Urinary bladder (tissue), 4 donors: ENCODE measurements at places on chromosomes 5 and 9.

- DNase-seq, result no peak
Observed at GRCh38 chr9:127451858-127452656, 747 bp downstream of the LRSAM1 start.

DNA sequence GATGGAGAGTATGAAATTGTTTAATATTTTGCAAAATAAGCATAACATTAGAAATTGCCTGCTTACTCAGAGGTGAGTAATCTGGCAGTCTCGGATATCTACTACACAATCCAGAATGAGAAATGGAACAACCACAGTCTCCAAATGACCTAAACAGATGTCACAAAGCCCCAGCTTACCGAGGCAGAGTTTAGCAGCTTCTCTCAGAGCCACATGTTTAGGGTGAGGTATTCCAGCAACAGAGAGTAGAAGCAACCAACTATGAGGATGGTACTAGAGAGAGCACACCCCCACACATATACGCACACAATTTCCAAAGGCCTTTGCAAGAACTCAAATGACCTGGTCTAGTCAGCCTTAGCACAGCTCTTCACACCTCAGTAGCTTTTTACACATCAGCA, 122.7 kb upstream of the LPAR1 start:
- DNase-seq, result no peak

DNA sequence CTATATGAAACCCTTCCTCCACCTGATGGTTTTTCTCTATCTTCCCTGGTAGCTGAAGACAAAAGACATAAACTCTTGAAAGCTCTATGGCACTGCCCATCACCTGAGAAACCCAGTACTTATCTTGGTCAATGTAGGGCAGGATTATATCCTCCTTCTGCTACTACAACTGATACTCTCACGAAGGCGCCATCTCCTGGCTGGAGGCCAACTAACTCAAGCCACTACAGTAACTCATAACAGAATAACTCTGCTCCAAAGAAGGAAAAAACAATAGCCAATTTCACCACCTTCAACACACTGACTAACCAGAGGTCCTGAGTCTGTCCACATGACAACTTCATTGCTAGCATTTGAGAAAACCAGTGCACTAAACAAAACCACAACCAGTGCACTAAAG, 409.2 kb downstream of the CETN3 start:
- DNase-seq, result no peak

GRCh38 chr5:76547891-76548524, 75.2 kb downstream of the F2RL2 start:
- DNase-seq, result no peak

GRCh38 chr5:78004559-78004958, 228.4 kb upstream of the TBCA start:
- DNase-seq, result no peak

DNA sequence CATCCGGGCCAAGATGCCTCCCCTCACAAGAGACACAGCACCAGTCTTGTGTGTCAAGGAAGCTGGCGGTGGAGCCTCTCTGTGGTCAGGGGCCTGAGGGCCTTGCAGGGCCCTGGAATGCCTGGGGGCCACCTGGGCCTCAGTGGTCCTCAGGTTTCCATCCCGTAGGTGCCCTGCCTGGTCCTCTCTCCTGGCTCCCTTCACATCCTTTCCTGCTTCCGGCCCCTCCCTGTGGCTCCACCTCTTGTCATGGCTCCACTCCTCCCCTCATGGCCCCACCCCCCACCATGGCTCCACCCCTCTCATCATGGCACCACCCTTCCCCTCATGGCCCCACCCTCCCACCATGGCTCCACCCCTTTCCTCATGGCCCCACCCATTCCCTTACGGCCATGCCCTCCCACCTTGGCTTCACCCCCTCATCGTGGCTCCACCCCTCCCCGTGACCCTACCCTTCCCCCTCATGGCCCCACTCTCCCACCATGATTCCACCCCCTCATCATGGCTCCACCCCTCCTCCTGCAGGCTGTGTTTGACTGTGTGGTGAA, 175.8 kb downstream of the CACNA1B start:
- DNase-seq, result no peak

DNA sequence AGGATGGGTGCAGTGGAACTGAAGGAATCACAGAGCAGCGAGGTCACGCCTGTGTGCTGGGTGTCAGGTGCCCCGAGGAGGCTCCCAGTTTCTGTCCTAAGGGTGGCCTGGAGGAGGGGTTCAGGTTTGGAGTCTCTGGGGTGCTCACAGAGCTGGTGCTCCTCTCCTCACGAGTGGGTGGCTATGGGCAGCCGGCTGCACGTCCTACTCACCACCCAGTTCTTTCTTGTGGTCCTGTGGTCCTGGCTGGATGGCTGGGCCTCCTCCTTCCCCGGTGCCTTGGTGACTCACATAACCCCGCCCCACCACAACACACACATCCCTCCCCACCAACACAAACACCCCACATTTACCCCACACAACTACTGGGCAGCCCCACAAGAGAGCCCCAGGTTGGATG, 9.9 kb upstream of the PTGS1 start:
- DNase-seq, result no peak

GRCh38 chr9:4837261-4838188, 44.8 kb downstream of the RCL1 start:
- no peak for DNase-seq

DNA sequence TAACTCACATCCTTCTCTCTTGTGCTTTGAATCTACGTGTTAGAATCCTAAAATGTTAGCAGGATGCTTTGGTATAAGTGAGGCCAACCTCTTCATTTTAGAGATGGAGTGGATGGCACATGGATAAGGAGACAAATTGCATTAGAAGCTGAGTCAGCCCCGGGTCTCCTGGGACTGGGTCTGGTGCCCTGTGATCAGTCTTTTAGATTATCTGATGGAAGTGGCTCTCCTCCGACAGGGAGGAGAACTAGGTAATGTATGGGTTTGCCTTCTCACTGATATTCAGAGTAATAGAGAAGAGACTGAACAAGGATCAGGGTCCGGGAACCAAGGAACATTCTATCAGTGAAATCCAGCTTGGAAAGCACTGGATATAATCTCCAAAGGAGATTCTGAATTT, 74.9 kb upstream of the TNFSF8 start:
- no peak for DNase-seq

- no peak for DNase-seq
Observed at GRCh38 chr5:149956685-149957084, 3.9 kb upstream of the SLC26A2 start.
